Hematopoietic multipotent progenitor cell treated with erythropoietin and hydrocortisone succinate and interleukin-3 and kit ligand, for 8 days (in vitro differentiated cells): ENCODE measurements at places on chromosomes 16 and 17.

DNA sequence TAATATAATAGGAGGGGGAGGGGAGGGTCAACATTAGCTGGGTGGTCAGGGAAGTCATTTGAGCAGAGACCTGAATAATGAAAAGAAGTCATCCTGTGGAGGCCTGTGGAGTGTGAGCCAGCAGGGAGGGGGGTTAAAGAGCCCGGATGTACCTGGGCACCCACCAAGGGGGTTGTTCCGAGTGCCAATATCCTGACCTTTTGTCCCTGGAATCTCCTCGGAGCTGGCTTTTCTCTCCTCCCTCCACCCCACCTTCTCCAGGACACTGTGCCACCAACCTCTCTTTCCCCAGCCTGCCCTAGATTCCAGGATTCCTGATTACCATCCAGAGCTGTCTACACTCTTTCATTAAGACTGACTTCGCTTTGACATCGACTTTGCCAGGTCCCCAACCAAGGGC lies 6.2 kb downstream of the SHBG start:
- DNase-seq, result no peak

- no peak for DNase-seq
These were observed 6.2 kb upstream of the CYB561 start for GRCh38 chr17:63452046-63452961.

- DNase-seq, result no peak
These were observed 103.5 kb downstream of the ABCC1 start for GRCh38 chr16:16052916-16053315.

DNA sequence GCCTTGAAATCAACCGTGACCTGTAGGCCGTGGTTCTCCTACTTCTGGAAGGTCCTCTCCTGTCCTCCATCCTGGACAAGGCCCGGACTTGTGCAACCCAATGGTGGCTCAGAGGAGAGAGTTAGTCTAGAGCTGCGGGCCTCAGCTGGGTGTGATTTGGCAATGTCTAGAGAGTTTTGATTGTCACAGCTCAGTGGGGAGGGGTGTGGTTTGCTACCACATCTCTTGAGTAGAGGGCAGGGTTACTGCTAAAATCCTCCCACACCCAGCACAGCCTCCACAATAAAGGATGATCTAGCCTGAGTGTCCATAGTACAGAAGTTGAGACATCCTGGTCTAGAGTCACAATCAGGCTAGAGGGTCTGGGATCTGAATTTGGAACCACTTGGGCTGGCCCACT lies 40.3 kb downstream of the MYH13 start:
- DNase-seq, result no peak

DNA sequence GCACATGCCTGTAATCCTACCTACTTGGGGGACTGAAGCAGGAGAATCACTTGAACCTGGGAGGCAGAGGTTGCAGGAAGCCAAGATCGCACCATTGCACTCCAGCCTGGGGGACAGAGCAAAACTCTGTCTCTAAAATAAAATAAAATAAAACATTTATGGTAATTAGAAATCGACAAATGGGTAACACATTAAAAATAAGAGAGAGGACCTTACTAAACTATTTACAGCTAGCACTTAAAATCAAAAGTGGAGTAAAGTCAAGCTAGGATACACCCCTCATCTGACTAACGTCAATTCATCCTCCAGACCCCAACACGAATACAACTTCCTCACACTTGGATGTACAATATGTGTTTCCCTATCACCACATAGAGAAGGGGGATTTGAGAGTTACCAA lies 27.8 kb upstream of the RHOT1 start:
- DNase-seq, result no peak

- DNase-seq, result no peak
These were observed 23.1 kb downstream of the KDM8 start for GRCh38 chr16:27226476-27226875.

DNA sequence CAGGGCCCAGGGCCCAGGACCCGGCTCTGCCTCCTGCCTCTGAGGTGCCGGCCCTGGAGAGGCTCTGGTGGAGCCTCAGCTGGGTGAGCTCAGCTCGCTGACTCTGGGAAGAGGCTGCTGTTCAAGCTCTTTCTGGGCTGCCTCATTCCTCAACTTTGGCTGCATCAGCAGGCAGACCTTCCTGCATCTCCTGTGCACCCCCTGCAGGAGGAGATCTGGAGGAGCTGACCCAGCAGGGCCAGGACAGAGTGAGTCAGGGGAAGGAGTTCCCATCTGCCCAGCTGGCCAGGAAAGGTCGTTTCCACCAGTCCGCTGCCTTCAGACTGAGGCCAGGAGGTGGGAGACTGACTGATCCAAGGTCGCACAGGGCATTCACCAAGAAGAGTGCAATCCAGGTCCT lies 10.7 kb downstream of the CRHR1 start:
- no peak for DNase-seq

GRCh38 chr17:71217769-71218168 lies 903.1 kb upstream of the SOX9 start:
- DNase-seq, result no peak

- no peak for DNase-seq
These were observed 263.8 kb upstream of the C16orf82 start for GRCh38 chr16:26802965-26803364.

DNA sequence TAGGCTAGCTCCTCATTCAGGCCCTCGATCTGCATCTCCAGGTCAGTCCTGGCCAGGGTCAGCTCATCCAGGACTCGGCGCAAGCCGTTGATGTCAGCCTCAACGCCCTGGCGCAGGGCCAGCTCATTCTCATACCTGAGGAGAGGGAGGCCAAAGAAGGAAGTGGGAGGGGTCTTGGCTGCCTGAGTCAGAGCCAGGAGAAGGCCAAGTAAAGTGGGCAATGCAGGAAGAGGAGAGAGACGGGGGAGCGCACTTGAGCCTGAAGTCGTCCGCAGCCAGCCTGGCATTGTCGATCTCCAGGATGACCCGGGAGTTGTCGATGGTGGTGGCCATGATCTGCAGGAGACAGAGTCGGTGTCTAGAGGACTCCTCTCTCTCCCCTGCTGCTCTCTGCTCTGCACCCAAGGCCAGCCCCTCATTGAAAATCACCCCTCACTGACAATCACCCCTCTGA lies 1.8 kb downstream of the KRT15 start:
- no peak for DNase-seq

DNA sequence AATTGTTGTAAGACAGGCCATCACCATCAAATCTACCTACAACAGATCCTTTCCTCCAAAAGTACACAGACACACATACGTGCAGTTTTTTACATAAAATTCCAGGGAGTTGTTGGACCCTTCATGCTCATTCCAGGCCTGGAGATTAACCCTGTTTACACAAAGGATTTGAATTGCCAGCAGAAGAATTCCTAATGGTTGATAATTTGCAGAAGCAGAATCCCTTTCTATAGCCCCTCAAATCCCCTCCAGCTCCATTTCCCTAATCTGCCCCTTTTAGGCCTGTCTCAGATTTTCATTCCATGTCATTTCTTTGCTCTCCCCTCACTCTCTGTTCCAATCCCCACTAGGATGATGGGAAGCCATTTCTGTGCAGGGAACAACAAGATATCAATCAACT lies 102.9 kb upstream of the TOX3 start:
- DNase-seq, result no peak

DNA sequence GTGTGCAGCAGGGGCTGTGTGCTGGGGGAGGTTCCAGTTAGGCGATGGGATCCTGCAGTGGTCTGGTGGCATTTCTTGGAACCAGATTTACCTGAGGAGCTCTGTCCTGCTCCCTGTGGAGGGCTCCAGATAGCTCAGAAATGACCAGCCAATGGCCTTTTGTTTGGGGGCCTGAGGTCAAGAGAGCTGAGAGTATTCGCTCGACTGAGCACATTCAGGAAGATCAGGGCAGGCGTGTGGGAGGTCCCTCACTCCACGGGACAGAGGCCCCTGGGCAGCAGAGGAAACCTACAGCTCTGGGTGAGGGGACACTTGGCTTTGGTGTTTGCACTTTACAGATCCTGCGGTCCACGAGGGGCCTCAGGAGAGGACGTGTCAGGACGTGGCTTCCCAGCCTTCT lies 18.2 kb downstream of the DEF8 start:
- no peak for DNase-seq

DNA sequence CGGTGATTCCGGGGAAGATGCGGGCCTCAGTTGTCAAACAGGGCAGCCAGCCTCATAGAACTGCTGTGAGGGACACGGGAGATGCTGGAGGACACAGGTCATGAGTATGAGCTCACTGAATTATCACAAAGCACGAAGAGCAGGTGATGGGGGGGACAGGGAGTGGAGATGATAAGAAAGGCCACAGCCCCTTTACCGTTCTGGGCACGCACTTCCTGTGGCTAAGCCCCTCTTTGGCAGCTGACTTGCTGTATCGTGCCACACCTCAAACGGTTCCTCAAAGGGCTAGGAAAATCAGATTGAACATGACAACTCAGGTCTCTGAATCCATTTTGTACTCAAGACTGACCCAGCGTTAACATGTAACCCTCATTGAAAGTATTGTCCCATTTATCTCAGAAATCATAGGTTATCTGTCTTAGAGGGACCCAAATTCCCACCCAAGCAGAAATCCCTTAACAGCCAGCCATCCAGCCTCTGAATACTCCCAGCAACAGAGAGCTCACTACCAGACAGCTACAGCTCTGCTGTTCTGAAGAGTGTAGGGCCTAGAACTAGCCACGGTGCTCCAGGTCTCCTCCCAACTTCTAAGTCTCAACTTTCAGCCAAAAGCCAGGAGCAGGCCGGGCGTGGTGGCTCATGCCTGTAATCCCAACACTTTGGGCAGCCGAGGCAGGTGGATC lies 5.0 kb upstream of the SRL start:
- peak; percentile 93 for DNase-seq

GRCh38 chr17:7688808-7689316 lies 585 bp downstream of the WRAP53 start:
- DNase-seq, result peak; percentile 6

DNA sequence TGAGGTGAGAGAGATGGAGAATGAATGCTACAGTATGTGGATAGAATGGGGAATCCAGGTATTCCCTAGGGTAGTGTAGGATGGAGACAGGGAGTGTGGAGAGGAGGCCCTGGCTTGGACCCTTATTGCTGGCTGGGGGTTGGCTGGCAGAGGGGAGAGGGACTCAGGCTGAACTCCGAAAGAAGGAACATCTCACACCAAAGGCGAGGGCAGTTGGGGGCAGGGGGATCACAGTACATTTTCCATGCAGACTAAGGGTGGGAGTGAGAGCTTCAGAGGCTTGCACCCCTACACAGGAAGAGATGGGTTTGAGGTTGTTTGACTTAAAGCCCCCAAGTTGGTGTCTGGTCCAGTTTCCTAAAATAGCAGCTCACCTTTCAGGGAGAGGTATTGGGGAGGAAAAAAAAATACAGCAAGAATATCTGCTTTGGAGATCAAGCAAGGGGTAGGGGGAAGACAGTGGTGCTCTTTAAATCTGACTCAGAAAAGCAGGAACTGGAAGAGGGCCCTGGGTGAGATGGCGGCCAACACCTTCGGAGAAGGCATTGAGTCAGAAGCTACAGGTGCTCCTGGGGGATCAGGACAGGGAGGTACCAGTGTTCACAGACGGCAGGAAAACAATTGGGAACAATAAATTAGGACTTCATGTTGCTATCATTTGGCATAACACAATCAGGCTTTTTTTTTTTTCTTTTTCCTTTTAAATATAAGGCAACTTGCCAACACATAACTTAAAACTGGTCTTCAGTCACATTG lies 12.4 kb downstream of the TRAF4 start:
- no peak for DNase-seq
